ENCODE measurements at places on chromosomes 2 and 18.
A peak's percentile ranks its signal among the peaks of the same experiment; 100 is the strongest.

- no peak for DNase-seq
These were observed 83.9 kb downstream of the FAM210A start for GRCh38 chr18:13642440-13642827.

DNA sequence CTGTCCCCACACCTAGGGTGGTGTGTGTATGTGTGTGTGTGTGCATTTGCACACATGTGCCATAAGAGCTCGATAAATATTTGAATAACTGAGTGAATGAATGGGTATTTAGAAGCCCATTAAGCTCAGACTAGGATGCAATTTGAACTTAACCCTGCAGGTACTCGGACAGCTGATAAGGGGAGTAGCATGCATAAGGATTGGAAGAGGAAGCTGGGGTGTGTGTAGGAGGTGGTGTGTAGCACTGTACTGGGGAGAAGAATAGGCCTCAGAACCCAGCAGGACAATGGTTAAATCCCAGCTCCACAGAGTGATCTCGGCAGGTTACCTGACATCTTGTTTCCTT lies 1.8 kb upstream of the KCNF1 start:
- no peak for DNase-seq

GRCh38 chr2:180141600-180141999 lies 134.5 kb upstream of the CWC22 start:
- DNase-seq, result no peak

DNA sequence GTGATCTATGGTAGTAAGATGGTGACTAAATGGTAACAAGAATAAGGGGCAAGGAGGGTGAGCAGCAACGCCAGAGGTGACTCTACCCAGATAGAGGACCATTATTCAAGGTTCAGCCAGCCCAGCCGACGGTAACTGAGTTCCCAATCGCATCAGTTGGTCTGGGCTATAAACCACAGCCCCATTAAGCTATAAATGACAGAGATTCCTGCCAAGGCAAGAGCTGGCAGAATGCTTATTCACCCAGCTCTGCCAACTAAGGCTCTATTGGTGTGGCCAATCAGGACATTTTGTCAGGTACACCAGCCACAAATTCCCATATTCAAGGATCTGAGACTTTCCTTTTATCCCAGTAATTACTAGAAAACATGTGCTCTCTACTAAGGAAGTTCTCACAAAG lies 3.6 kb downstream of the CHN1 start:
- DNase-seq, result no peak

GRCh38 chr2:128290356-128290755 lies 28.3 kb downstream of the HS6ST1 start:
- no peak for DNase-seq

DNA sequence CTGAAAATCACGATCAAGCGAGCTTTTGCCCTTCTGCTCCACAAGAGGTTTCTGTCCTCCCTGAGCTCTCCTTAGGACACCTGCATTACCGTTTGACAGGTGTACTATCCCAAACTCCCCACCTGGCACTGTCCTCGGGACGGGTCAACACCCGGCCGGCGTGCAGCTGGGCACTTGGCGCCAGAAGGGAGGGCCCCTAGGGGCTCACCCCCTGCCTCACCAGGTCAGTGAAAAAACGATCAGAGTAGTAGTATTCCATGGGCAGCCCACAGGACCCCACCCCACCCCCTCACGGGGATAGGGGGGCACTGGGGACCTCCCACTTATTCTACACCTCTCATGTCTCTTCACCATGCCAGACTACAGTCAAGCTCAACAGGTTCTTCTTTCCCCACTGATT lies 117.6 kb upstream of the ANKRD30BL start:
- no peak for DNase-seq

- DNase-seq, result no peak
These were observed 71.5 kb upstream of the TTC39C start for GRCh38 chr18:23943104-23943503.

DNA sequence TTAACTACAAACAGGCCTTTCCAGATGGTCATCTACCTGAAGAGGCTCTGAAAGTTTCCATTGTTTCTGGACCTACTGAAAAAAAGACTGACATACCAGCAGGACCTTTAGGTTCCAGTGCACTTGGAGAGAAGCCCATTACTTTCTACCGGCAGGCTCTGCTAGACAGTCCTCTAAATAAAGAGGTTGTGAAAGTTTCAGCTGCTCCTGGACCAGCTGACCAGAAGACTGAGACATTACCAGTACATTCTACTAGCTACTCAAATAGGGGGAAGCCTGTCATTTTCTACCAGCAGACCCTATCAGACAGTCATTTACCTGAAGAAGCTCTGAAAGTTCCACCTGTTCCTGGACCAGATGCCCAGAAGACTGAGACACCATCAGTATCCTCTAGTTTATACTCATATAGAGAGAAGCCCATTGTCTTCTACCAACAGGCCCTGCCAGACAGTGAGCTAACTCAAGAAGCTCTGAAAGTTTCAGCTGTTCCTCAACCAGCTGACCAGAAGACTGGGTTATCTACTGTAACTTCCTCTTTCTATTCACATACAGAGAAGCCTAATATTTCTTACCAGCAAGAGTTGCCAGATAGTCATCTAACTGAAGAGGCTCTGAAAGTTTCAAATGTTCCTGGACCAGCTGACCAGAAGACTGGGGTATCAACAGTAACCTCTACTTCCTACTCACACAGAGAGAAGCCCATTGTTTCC lies 65.8 kb downstream of the ALMS1 start:
- no peak for DNase-seq

- no peak for DNase-seq
These were observed 60.8 kb downstream of the HS1BP3 start for GRCh38 chr2:20589975-20590703.

DNA sequence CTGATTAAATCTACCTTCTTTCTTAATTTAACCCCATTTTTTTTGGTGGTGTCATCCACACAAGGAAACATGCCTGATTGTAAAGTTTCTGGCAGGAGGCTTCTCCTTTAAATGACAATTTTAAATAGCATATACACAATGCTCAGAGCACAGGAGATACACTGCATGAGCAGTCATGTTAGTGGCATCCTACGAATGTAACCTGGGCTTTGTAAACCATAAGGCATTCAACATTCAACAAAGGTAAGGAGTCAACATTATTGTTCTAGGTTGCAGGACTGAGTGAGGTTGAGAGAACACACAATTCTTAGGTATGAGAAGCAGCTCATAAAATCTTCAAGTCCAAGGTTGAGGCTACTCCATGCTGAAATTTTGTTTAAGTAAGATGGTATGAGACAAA lies 266.6 kb upstream of the SIX2 start:
- peak; percentile 13 for DNase-seq

DNA sequence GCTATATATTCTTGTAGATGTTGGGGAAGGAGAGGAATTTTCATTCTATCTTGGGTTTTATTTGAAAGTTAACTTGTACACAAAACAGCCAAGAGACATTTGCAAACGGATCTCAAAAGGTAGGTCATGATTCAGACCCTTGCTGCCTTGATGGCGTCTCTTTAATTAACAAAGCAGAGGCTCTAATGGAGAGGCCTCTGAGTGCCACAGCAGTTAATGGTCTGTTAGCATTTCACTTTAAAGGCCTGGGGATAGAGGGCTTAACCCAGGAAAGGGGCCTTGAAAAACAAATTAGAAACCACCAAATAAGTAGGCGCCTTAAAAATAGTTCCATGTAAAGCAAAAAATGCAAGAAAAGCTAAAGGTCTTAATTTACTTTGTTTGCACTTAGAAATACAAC lies 836.9 kb upstream of the CELF4 start:
- DNase-seq, result no peak

DNA sequence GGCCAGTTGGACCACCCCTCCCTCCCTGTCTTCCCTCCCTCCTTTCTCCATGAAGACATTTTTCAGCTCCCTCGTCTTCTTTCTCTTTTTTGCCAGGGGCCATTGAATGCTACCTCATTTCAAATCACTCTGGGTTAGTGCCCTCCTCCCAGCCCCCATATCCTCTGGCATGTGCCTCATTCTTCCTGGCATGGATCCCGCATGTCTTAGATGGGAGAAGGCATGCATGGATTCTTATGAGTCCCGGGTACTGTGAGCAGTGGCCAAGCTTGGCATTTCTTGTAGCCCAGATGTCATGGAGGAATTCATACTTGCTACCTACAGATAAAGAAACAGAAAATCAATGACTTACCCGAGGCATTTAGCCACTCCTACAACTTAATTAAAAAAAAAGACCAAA lies 9.0 kb upstream of the HAAO start:
- no peak for DNase-seq

DNA sequence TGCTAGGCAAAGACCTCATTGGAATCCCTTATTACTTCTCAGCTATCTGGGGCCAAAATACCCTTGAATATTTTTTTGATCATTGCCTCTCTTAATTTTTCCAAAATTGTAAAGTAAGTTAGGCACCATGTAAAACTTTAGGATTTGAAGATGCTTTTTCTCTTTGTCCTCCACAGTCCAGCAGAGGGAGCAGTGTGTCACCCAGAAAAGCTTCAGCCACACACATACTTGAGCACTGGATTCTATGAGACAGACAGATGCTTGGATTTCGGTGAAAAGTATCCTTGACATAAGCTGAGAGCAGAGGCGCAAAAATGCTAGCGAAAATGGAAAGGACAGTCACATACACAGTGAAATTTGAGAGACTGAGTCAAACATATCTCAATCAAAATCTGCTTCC lies 74.7 kb upstream of the KCNJ3 start:
- DNase-seq, result peak; percentile 13

GRCh38 chr18:50405582-50406271 lies 30.9 kb downstream of the SKA1 start:
- DNase-seq, result no peak

DNA sequence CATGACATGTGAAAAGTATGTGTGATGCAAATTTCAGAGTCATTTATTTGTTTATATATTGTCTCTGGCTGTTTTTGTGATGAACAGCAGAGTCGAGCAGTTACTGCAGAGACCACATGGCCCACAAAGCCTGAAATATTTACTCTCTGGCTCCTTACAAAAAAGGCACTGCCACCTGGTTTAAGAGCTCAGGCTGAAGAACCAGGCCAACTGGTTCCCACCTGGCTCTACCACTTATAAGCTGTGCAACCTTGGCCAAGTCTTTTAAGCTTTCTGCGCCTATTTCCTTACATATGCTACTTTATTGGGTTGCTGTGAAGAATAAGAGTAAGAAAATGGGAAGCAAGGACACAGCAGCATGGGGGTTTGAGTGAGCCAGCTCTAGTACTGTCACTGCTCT lies 207.6 kb downstream of the L3MBTL4 start:
- no peak for DNase-seq

DNA sequence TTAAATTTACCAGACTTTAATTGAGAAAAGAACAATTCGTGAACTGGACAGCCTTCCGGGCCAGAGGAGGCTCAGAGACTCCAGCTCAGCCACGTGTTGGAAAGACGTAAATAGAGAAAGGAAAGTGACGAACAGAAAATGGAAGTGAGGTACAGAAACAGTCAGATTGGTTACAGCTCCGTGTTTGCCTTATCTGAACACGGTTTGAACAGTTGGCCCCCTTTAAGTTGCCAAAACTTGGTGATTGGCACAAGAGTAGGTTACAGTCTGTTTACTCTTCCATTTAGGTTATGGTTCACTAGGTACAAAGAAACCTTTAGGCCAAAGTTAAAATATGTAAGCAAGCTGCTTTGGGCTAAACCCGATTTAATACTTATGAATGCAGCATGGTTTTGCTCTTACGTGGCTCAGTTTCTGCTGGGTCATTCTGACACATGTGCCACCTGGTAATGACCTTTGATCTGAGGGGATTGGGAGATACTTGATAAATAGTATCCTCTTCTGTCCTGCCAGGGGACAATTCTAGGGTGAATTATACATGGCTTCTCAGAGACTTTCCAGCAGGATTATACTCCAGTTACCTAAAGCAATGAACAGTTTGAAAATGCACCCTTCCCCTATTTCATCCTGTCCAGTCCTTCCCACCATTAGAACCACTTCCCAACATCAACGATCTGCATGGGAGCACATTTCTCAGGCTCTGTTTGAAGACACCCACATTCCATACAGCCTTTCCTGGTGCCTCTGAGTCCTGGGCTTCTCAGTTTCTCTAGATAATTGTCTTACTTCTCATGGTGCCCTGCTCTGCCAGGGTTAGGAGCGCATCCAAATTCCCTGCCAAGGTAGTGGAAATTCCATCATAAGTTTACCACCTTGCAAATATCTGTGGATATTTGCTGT lies 65.1 kb upstream of the TGIF1 start:
- DNase-seq, result no peak

GRCh38 chr18:79570266-79571201 lies 109.1 kb upstream of the CTDP1 start:
- DNase-seq, result peak; percentile 90

GRCh38 chr2:14996351-14997014 lies 364.0 kb downstream of the LRATD1 start:
- no peak for DNase-seq

DNA sequence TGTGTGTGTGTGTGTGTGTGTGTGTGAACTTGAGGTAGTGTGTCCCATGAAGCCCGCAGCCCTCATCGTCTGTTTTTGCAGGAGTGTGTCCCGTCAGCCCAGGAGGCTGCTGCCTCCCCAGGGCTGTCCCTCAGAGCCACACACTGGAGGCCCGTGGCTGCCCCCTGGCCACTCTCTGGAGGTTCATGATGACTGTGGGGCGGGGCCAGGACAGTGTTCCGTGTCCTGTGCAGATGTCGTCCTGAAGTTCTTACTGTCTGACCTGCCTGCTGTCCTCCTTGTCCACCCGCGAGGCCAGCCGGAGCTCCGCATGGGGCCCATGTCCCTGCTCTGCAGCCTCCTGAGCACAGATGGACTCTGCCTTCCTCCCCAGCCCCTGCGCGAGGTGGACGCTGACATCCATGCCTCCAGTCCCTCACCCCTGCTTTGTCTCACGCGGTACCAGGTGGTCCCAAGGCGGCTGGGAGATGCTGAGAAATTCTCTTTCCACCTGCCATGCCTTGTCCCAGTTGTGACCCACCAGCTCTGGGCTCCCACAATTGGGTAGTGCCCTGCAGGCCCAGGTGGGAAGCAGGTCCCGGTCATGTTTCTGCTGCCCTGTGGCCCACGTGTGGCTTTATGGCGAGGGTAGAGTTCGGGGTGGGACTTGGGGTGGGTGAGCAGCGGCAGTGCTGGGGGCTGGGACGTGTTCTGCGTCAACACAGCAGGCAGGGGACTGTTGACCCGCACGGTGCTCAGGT lies 92.8 kb downstream of the NFATC1 start:
- no peak for DNase-seq

DNA sequence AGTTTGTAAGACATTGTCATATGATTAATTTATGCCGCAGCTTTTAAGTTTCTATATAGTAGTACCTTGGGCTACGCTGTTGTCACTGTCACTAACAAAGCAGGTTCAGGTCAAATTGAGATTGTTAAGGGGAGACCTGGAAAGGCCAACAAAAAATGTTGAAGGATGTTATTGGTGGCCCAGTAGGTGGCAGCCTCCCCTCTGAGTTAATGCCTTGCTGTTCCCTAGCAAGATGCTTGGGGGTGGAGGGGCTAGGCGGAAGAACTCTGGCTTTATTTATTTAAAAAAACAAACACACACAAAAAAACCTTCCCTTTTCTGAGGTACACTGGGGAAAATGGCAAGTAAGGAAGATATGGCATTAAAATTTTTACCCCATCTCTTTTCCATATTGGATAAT lies 128.3 kb upstream of the ATP5MC3 start:
- DNase-seq, result peak; percentile 23

GRCh38 chr2:99421469-99421868 lies 68.3 kb downstream of the REV1 start:
- DNase-seq, result no peak

GRCh38 chr18:48545757-48546321 lies 7.0 kb downstream of the CTIF start:
- DNase-seq, result peak; percentile 29
